ENCODE measurements at places on chromosomes 1 and 21. TPM values are rescaled to one million over a fixed set of nuclear protein-coding genes. Genes with fewer than 3 reads are reported as not detected.

DNA sequence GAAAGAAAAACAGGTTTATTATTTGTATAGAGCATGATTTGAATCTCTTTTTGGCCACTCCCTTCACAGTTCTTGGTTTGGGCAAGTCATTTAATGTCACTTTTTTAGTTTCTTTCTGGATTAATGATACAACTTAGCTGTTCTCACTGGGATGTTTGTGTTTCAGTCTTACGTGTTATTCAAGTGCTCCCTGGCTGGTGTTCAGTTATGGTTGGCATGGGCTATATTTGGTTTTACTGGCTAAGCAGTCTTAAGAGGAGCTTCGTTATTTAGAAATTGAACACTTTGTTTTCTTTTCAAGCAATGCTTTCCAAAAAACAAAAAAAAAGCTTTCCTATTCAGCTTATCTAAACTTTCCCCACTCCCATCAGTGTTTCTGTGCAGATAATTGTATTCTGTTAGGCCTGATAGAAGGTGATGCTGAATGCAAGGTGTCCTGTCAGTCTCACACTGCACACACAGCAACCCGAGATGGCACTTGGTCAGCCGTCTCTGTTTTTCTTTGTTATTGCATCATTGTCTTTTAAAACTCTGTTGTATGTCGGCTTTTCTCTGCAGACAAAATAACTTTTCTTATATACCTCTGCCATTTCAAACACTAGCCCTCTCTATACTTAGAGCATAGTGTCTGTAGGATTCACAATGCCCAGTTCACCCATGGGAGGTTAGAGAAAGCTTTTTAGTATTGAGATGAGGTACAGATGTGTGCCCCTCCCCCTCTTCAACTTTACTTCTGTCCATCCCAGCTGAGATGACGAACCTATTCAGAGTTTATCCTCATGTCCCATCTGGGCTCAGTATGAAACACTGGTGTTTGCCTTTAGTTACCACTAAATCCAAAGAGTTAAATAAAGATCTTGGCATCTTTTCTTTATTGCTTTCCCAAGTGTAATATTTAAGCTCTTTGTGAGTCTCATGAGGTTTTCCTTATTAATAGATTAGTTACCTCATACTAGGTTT is 80.2 kb downstream of the VPS13D start:
- DNase-seq = no peak

GRCh38 chr21:43190951-43191350 is 22.1 kb downstream of the CRYAA start:
- DNase-seq = no peak

GRCh38 chr21:29018540-29018939 is 609 bp downstream of the RWDD2B start:
- no peak for DNase-seq

DNA sequence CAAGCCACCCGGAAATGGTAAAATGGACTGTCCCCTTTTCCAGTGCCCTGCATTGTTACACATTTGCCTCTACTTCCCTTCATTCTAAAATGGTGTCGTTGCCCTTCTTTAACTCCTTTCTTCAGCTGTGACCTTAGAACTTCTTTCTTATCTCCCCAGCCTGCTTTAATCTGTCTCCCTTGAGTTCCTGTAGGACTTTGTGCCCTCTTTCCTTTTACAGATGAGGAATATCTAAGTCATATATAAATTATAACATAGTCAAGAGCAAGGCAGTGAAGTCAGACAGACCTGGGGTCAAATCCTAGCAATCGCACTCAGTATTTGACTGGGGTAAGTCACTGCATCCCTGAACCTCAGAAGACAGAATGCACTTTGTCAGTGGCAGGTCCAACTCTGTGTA is 31.4 kb upstream of the TMEM222 start:
- DNase-seq = no peak

The CFHR1 gene
- not detected for total RNA-seq

The HSF2BP gene
- total RNA-seq = 0.47 TPM

- no peak for DNase-seq
Observed at GRCh38 chr1:89685461-89685860, 52.5 kb downstream of the LRRC8C start.

GRCh38 chr1:25795211-25795610 is 4.8 kb upstream of the SELENON start:
- DNase-seq = no peak

GRCh38 chr21:23223882-23224281 is 2225.7 kb downstream of the NCAM2 start:
- DNase-seq = no peak

The KPRP gene
- total RNA-seq = not detected

The DISC1 gene
- total RNA-seq = 4.4 TPM

DNA sequence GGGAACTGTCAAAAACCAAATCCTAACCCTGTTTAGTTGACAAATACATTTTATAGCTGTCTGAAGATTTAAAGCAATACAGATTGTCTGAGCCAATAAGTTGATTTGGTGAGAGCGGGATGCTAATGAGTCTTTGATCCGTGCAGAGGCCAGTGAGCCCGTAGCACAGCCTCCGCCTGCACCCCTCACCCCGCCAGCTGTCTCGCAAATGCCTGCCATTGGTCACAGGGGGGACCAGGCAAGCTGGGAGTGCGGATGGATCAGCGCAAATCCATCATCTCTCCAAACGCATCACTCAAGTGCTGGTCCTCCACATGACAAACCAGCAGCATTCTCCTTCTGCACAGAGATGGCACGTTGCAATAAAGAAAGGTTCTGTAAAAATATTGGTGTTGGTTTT is 51.0 kb downstream of the ZBTB18 start:
- no peak for DNase-seq

DNA sequence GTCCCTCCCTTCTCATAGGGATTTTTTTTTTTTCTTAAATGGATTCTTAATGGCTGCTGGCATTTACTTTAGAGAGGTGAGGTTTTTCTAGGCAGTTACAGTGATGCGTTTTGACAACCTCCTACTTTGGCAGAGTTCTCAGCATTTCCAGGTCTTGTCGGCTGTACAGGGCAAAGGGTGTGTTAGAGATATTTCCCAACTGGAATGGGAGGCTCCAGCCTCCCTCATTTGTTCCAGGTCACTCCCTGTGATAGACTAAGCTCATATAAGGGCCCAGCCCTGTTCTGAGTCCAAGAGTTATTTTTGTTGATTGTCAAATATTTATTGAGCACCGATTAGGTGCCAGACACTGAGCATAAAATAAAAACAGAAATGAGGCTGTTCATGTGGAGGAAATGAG is 7.6 kb upstream of the XKR8 start:
- DNase-seq = no peak

- DNase-seq = no peak
Observed at GRCh38 chr21:22575165-22575584, 1577.0 kb downstream of the NCAM2 start.

DNA sequence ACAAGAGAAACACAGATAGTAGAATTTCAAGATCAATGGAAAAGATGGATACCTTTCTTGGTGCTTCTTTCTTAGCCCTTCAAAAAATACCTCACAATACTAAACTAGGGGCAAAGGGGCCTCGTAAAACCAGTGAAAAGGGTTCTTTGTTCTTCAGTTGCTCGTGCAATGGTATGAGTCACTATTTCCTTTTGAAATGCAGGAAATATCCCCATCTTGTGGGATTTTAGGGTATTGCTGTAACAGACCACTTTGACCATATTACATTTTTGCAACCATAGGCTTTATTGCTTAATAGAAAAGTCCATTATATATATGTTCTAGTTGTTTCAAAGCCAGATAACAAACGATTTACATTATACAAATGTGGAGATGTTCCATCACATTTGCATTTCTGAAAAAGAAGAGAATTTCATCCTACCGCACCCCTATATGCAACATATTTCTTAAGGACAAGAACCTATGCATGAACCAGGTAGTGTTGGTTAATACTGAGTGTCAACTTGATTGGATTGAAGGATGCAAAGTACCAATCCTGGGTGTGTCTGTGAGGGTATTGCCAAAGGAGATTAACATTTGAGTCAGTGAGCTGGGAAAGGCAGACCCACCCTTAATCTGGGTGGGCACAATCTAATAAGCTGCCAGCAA is 88.6 kb upstream of the PKN2 start:
- DNase-seq = no peak

- DNase-seq = no peak
Observed at GRCh38 chr1:240526312-240526711, 85.6 kb downstream of the GREM2 start.

The HES3 gene
- not detected for total RNA-seq

DNA sequence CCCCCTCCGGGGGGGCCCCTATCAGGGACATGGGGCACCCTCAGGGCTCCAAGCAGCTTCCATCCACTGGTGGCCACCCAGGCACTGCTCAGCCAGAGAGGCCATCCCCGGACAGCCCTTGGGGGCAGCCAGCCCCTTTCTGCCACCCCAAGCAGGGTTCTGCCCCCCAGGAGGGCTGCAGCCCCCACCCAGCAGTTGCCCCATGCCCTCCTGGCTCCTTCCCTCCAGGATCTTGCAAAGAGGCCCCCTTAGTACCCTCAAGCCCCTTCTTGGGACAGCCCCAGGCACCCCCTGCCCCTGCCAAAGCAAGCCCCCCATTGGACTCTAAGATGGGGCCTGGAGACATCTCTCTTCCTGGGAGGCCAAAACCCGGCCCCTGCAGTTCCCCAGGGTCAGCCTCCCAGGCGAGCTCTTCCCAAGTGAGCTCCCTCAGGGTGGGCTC is 34.9 kb downstream of the TRIM11 start:
- DNase-seq = no peak

GRCh38 chr1:228394571-228395394 is 11.9 kb downstream of the TRIM11 start:
- DNase-seq = no peak

DNA sequence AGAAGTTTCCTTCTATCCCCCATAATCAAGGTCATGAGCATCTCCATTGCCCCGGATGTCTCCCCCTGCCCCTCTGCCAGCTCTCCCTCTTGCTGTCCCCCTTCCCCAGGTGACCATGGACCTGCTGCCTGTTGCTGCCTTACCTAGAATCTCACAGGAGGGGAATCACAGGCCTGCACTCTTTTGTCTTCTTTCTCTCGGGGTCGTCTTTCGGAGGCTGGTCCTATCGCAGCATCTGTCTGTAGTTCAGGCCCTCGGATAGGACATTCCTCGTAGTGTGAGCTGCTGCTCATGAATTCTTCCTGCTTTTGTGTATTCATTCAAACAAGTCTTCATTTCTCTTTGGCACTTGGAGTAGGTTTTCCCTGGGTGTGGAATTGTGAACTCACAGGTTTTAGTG is 39.9 kb upstream of the ACTRT2 start:
- no peak for DNase-seq

- no peak for DNase-seq
Observed at GRCh38 chr21:39221997-39222486, 38.8 kb upstream of the PSMG1 start.

DNA sequence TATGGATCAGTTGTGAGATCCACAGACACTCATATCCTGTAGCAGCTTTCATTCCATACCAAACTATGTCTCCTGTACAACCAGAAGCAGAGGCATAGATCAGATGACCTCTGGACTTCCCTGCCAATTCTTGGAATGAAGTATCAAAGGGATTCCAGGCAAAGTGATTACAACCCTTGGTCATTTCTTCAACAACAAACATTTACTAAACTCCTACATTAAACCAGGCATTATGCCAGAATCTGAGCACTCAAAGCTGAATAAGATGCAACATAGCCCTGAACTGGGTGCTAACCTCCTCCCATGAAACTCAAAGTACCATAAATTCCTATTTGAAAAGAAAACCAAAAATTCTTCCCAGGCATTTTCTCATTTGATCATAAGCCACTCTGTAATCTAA is 121.2 kb upstream of the SGIP1 start:
- no peak for DNase-seq

GRCh38 chr1:18962121-18962721 is 5.7 kb upstream of the IFFO2 start:
- no peak for DNase-seq

DNA sequence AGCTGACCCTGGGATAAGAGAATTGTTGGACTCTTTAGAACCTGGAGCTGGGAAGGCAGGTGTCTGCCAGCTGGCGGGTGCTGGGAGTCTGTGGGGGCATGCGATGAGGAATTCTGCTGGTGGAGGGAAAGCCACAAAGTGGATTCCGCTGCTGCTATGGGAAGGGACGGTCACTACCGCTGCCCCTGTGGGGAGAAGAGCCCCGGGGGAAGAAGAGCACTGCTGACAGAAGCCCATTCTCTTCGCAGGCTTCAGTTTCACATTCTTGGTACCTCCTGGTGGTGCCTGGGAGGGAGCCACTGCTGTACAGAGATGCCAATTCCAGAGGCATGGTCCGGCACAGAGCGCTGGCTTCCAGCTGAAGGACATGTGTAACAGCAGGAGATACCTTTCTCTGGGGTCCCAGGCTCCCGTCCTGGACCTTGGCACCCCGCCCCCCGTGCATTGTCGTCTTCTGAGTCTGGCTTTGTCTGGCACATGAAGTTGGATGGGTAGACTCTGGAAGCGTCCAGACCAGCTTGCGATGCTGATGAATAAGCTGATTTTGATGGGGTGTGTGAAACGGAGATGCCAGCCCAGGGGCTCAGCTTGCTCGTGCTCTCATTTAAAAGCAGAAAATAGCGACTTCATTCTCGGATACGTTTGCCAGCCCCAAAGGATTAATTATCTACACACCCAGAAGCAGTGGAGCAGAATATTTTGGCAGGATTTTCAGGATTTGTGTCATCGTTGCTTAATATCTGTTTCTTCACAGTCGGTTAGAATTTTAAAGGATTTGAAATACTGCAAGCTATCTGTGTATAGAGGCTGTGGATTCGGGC is 13.2 kb downstream of the PDXK start:
- DNase-seq = no peak

The KRTAP20-2 gene
- total RNA-seq = not detected

DNA sequence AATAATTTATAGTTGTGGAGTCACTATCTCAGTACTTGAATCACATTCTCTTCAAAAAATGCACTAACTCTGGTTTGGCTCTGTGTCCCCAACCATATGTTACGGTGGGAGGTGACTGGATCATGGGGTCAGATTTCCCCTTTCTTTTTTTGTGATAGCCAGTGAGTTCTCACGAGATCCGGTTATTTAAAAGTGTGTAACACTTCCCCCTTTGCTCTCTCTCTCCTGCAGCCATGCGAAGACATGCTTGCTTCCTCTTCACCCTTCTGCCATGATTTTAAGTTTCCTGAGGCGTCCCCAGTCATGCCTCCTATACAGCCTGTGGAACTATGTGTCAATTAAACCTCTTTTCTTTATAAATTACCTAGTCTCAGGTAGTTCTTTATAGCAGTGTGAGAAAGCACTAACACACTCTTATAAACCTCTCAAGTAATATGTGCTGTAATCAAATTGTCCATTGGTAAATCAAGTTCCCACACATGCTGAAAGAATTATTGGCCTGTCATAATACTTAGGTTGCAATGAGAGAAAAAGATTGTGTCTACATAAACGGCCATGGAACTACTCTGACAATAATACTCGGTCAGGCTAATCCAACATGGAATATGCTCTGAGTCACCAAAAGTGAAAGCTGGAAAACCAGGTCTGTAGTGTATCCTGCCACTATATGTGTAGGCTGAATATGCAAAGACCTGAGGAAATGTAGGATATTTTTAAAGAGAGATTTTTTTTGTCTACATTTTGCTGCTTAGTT is 107.5 kb downstream of the SLC44A5 start:
- DNase-seq = no peak

- DNase-seq = no peak
Observed at GRCh38 chr1:8516793-8517556, 199.1 kb downstream of the SLC45A1 start.

All from activated CD8-positive, alpha-beta memory T cell treated with anti-CD3 and anti-CD28 coated beads, Interleukin-2, amount 10 ng/mL, durations not matched to agents 7 days and 5 days (primary cell).